ENCODE measurements at places on chromosomes 16 and 17. TPM values are rescaled to one million over a fixed set of nuclear protein-coding genes. Genes with fewer than 3 reads are reported as not detected.
A peak's percentile ranks its signal among the peaks of the same experiment; 100 is the strongest.

- DNase-seq, result no peak
These were observed 35.4 kb downstream of the SYCE1L start for GRCh38 chr16:77234611-77235010.

GRCh38 chr17:53314521-53314920 lies 508.2 kb upstream of the KIF2B start:
- DNase-seq, result no peak

GRCh38 chr16:15897121-15897780 lies 8.8 kb upstream of the CEP20 start:
- no peak for DNase-seq

DNA sequence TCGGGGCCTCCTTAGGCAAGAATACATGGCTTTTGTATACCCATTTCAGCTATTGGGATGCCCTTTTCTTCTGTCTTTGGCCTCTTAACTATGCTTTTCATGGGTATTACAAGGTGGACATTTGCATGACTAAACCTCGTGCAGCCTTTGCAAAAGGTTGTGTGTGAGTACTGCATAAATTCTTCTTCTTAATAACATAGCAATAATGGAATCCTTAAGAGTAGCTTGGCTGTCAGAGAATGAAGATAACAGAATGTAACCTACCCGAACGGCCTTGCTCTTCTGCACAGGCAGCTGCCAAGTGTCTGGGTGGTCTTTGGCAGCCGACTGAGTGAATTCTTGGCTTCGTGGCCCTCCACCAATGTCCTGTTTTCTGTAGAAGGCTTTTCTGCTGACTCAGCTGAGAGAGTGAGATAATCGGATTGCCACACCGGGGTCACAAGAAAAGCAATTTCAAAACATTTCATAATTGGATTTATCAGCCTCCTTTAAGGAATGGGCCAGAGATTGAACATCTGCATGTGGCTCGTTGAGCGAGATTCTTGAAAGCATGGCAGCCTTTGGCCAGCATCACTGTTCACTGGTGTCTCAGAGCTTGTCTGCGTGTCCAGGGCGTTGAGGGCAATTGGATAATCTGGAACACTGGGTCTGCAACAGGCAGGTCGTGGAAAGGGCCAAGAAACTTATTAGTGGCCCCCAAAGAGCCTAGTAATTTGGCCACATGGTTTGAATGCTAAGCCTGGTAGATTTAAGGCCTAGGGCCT lies 13.4 kb downstream of the IRF8 start:
- no peak for DNase-seq

- DNase-seq, result no peak
These were observed 4.2 kb downstream of the SOCS3 start for GRCh38 chr17:78355701-78356100.

- no peak for DNase-seq
These were observed 60.0 kb downstream of the HSD17B2 start for GRCh38 chr16:82094942-82095540.

- DNase-seq, result peak; percentile 88
These were observed 12.5 kb downstream of the NOB1 start for GRCh38 chr16:69741951-69742904.

- peak; percentile 85 for DNase-seq
These were observed 18.6 kb downstream of the CDH16 start for GRCh38 chr16:66899945-66900710.

GRCh38 chr16:66115373-66115772 lies 251.1 kb upstream of the CDH5 start:
- no peak for DNase-seq

DNA sequence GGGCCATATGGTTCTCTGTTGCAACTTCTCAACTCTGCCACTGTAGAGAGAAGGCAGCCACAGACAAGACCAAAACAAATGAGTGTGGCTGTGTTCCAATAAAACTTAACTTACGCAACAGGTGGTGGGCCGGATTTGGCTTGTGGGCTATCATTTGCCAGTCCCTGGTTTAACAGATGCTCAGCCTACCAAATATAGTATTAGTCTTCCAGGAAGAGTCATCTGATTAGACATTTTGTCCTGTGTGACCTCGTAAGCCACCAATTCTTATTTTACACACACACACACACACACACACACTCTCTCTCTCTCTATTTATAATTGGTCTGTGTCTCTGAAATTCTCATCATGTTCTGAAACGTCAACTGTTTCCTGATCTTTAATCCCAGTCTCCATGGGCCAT lies 245.9 kb downstream of the XYLT1 start:
- peak; percentile 37 for DNase-seq

- DNase-seq, result no peak
These were observed 41.2 kb downstream of the PRKCA start for GRCh38 chr17:66343531-66344078.

GRCh38 chr17:57603978-57604377 lies 141.1 kb downstream of the CCDC182 start:
- DNase-seq, result no peak

GRCh38 chr17:57166803-57167202 lies 81.8 kb downstream of the AKAP1 start:
- DNase-seq, result no peak

GRCh38 chr17:27644586-27644985 lies 13.6 kb downstream of the LGALS9 start:
- DNase-seq, result no peak

GRCh38 chr17:57572062-57572461 lies 173.0 kb downstream of the CCDC182 start:
- no peak for DNase-seq

DNA sequence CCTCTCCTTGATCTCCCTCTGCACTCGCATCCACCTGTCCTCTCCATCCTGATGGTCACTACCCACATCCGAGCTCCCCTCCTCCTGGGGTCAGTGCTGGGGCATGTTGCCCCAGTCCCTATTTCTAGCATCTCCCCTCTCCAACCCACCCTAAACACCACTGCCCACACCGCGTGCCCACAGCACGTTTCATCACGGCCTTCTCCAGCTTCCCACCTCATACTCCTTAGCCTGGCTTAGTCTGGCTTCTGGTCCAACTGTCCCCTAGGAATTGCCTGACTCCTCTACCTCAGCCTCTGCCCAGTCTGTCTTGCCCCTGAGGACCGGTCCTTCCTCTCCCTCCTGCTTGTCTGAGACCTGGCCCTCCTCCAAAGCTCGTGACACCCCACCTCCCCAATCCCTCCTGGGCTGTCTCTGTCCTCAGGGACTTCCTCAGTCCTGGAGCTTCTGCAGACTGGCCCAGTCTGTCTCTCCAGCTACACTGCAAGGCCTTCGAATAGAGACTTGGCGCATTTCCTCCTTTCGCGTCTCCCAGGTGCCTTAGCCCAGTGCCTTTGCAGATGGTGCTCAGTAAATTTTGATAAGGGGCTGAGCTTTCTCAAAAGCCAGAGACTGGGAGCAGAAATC lies 4.9 kb downstream of the ALOX15 start:
- DNase-seq, result no peak

DNA sequence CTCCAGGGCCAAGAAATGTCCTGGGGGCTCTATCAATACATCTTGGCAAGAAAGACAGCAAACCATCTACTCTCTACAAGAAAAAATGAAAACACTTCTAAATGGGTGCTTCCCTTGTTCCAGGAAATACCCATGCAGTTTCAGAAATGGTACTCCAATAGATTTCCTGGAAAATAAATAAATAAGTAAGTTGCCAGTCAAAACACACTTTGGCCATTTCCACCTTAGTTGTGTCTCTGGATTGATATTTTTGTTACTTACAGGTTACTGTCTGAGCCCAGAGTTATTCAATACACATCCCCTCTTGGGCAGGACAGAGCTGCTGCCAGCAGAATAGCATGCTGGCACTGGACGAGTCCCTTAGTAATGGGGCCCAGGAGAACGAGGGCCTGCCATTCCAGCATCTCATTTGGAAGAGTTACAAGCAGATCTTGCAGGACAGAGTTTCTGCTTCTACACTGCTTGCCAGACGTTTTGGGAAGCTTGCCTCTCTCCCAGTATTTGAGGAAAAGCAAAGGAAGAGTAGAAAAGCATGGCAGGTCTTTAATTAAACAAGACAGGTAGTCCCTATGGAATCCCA lies 100.5 kb downstream of the SMG6 start:
- no peak for DNase-seq

GRCh38 chr16:19114359-19115147 lies 789 bp downstream of the ITPRIPL2 start:
- DNase-seq, result peak; percentile 77

GRCh38 chr16:81651758-81652718 lies 127.1 kb upstream of the PLCG2 start:
- DNase-seq, result no peak

DNA sequence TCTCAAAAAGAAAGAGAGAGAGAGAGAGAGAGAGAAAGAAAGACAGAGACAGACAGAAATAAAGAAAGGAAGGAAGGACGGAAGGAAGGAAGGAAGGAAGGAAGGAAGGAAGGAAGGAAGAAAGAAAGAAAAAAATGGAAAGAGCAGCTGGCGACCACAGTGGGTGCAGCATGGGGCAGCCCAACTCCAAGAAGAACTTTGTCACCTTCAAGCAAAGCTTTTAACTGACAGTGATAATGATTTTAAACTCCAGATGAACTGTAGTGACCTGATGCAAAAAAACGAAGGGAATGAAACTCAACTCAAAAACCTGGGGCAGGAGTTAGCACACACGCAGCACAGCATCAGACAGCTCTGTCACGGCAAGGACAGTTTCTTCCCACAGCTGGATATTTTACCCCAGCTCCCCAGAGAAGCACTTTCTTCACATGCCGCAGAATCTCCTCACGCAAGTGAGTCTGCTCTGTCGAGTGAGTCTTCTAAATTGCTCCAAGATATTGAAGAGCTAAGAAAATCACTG lies 5.0 kb upstream of the ARHGAP17 start:
- no peak for DNase-seq

DNA sequence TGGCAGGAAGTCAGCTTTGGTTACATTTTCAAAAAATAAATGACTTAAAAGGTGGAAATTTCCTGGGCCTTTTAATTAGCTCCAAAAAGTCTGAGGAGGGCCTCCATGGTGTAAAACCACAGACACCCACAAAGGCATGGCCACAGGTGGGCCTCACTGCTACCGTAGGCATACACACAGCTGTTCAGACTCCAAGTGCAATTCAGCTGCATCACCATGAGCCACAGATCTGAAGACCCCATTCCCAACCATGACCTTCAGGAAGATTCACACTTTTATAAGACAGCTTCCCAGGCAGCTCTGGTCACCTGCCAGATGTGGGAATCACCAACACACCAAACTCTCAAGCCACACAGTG lies 20.6 kb downstream of the CSNK2A2 start:
- DNase-seq, result no peak

DNA sequence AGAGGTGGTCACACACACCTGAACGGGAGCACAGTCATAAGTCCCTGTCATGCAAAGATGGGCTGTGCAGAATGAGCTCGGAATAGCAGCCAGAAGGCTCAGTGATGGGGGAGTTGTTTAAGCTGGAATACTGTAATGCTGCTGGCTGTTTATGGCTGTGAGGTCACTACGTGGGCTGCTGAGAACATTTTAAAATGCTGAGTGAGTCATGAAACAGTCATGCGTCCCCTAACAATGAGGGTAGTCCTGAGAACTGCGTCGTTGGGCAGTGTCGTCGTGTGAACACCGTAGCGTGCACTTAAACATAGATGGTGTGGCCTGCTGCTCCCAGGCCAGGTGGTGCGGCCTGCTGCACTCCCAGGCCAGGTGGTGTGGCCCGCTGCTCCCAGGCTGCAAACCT lies 39.7 kb downstream of the TBCD start:
- no peak for DNase-seq

DNA sequence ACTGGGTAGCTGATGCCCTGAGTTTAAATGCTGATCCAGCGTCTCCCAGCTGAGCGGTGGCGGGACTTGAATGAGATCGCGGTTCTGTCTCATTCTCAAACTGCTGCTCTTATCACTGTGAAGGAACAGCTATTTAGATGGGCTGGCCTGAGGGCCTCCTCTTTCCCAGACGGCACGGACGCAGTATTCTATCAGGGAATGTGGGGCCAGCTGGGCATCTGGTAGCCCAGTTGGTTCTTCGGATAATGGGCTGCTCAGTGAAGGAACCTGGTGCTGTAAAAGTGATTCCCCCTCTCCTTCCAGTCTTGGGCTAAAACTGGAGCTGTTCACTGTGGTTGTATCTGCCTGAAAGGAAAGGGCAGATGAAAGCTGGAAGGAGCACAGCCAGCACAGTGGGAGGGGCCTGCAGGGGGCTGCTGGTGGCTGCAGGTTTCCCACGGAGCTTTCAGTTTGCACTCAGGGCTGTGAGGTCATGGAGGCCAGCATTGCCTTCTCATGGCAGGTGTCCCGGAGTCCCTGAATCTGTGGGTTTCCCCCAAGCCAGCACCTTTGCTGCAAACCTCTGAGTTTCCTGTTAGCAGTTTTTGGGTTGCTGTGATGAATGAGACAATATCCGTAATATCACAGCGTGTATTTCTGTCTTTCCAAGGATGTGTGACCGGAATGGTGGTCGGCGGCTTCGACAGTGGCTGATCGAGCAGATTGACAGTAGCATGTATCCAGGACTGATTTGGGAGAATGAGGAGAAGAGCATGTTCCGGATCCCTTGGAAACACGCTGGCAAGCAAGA lies 3.6 kb downstream of the IRF8 start:
- DNase-seq, result no peak

DNA sequence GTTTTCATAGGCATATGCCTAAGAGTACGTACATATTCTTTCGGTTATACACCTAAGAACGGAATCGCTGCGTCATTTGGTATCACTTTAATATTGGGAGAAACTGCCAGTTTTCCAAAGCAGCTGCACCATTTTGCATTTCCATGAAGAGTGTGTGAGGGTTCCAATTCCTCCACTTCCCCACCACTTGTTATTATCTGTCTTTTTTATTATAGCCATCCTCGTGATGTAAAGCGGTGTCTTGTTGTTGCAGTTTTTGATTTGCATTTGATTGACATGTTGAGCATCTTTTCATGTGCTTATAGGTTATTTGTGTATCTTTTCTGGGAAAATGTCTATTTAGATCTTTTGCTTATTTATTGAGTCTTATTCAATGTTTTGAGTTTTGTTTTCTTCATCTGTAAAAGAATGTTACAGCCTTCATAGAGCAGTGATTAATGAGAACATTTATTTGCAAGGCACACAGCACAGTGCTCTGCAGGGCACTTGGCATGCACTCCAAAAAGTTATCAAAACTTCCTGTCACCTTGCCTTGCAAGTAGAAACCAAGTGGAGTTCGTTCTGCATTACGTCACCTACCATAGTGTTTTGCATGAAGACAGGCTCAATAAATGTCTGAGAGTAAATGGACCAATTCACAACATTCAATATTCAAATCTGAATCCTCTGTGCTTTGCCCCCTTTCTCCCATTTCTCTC lies 26.6 kb upstream of the ST6GALNAC1 start:
- DNase-seq, result no peak

The CNGB1 gene
- not detected for total RNA-seq

The WFIKKN1 gene
- total RNA-seq, result 0.50 TPM

The GRIN2C gene
- 38.8 TPM for total RNA-seq

The MYH11 gene
- 64.7 TPM for total RNA-seq

The RAMP2 gene
- 40.9 TPM for total RNA-seq

The CRHR1 gene
- not detected for total RNA-seq

The ALOX12 gene
- total RNA-seq, result not detected

The TLCD3B gene
- total RNA-seq, result not detected
